OCI-LY7 (cell line): ENCODE measurements at places on chromosomes 5 and 9.

DNA sequence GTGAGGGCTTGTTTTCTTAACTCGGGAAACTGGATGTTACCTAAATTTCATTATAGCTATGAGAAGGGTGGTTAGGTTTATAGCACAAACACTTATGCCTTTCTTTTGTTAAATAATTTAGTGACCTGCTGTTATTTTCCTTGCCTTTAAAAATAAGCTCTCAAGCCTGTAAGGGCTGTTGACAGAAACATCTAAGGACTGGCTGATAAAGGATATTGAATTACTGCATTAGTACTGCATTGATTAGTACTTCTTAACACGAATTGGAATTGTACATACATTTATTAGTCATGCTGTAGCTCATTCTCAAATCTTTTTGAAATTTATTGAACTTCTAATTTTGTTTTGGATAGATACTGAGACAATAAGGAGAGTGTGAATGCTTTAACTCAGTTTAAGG lies 85.1 kb upstream of the DHFR start:
- DNase-seq: no peak

DNA sequence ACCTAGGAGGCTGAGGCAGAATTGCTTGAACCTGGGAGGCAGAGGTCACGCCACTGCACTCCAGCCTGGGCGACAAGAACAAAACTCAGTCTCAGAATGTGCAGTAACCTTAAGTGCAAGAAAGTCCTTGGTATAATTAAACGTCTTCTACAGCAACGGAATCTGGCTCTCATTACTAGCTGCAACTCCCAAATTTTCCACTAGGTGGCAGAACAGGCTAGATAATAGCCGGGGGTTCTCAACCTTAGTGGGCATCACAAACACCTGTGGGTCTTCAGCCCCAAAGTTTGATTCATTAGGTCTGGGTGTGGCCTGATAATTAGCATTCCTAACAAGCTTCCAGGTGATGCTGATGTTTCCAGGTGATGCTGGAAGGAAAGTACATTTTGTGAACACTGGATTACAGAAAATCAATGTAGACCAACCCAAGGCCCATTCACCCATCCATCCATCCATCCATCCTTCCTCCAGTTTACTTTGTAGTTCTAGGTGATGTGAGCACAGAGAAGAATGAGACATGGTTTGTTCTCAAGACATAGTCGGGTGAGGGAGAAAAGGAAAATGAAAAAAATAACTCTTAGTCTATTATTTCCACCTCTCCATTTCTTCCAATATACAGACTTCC lies 37.3 kb downstream of the FBXW2 start:
- DNase-seq: peak; percentile 79

DNA sequence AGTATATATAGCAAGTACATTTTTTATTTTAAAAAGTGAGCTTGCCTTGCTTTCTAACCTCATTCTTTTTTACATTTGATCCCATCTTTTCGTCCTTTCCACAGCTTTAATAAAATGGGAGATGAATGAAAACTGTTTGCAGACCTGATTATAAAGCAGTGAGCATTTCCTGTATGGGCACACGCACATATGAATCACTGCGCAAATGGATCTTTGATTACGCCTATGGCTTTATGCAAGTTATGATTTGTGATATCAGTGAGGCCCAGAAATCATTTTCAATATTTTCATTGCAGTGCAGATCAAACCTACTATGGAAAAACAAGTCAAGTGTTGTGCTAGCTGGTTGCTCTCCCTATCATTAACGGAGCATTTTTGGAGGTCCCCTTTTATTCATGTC lies 1073.0 kb downstream of the MAT2B start:
- DNase-seq: no peak

GRCh38 chr9:131333771-131334628 lies 44.5 kb downstream of the PLPP7 start:
- DNase-seq: no peak

DNA sequence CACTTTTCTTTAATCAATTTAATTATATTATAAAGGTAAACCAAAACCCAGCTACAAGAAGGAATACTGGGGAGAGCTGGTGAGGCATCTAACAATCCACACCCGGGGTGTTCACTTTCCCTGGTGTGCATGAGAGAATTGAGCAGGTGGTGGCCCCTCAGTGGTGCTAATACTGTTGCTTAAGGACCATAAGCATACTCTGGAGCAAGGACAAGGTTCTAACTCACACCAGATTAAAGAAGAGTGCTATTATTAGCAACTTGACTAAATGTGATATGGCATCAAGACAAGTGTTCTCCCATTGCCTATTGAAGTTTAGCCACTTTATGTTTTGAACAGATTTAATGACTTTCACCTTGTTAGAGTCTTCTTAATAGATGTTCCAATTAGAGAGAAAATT lies 8.8 kb downstream of the RGS7BP start:
- DNase-seq: no peak

DNA sequence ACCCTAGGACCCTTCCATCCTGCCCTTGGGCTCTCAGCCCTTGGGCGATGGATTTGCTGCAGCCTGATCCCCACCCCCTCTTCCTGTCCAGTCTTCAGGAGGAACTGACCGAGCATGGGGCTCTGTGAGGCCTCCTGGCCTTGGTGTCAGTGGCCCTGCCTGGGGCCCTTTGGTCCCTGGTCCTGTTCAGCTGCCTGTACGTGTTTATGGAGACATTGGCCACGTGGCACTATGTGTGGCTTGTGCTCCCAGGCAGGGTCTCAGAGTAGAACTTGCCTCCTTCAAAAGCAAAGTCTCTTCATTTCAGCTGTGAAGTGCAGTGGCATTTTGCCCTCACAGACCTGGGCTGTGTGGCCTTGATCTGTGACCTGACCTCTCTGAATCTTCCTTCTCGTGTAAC lies 11.1 kb downstream of the FCN2 start:
- no peak for DNase-seq

- no peak for DNase-seq
Measured at GRCh38 chr9:86642721-86643120, 288.5 kb upstream of the TUT7 start.

DNA sequence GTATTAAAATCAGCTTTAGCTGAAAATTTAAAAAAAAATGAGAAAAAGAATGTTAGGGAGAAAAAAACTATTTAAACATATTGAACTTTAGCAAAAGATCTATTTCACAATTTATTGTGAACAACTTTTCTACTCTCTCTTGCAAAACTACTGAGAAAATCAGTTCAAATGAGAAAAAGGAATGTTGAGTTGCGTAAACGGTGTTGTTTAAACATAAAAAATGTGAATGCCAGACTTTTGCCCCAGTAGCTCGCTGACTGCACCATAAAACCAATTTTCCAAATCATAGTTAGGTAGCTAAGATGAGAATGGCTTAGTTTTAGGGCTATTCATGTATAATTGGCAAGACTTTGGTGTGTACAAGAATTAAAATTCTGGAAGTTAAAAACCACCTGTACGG lies 13.4 kb upstream of the RAD23B start:
- DNase-seq: no peak

DNA sequence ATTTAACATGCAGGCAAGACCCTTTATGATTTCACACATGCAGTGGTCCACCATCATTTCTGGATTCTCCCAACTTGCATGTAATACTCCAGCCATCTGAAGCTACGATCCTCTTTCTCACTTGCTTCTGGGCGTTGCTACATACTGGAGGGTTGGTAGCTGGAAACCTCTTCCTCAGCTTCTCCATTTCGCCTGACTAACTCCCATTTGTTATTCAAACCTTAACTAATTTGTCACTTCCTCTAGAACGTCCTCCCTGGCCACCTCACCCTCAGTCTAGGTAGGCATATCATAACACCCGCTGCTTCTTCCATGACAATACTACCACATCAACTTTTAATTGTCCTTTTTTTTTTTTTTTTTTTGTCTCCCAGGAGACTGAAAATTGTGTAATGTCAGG lies 72.6 kb upstream of the EQTN start:
- DNase-seq: no peak

DNA sequence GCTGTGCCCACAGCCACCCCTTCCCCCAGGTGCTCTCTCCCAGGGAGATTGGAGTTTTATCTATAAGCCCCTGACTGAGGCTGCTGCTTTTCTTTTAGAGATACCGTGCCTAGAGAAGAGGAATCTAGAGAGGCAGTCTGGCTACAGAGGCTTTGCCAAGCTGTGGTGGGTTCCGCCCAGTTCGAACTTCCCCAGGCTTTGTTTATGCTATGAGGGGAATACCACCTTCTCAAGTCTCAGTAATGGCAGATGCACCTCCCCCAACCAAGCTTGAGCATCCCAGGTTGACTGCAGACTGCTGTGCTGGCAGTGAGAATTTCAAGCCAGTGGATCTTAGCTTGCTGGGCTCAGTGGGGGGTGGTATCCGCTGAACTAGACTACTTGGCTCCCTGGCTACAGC lies 157.4 kb downstream of the CAAP1 start:
- DNase-seq: no peak

- DNase-seq: no peak
Measured at GRCh38 chr9:86836797-86837196, 110.5 kb downstream of the GAS1 start.

DNA sequence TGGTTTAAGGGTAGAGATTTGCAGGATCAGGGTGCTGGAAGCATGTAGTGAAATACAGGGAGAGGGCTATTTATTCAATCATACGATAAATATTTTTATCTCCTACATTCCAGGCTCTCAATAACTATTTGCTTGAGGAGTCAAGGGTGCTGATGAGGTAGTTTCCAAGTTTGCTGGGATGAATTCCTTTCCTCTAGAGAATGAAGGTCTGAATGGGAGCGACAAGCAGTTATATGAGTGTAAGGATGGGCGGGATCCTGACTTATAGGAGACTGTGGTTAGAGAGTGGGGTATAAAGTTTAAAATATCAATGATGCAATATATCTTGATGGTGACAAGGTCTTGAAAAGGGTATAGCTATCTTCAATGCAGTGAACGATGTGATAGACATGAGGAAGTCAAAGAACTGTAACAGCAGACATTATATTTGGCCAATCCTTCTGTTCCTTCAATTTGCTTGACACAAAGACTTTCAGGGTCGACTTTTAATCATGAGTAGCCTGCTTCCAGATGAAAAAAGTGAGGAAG lies 201.1 kb upstream of the HAPLN1 start:
- no peak for DNase-seq

- DNase-seq: no peak
Measured at GRCh38 chr5:116645627-116646026, 71.0 kb upstream of the SEMA6A start.

DNA sequence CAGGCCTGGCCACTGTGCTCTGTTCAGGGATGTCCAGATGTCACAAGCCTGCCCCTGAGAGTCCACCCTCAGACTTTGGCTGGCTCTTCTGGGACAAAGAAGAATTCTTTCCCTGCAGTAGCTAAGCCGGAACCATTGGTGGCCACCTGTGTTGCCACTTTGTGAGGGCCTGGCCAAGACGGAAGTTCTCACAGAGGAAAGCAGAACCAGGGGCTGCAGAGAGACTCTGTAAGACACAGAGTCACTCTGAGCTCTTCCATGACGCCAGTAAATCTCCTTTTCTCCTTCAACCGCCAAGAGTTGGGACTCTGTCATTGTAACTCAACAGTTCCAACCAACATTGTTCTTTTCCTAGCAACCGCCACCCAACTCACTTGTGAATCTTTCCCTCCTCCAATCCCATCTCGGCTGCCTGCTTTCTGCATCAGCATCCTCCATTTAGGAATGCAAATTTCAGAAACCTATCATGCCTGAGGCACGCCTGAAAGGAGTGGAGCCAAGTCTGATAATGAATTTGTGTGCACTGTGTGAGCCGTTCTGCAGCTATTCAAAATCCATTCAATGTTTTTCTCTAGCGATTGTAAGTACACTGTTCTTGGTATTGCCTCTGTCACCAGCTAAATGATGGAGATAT lies 37.8 kb upstream of the ATP6V1G1 start:
- DNase-seq: no peak

DNA sequence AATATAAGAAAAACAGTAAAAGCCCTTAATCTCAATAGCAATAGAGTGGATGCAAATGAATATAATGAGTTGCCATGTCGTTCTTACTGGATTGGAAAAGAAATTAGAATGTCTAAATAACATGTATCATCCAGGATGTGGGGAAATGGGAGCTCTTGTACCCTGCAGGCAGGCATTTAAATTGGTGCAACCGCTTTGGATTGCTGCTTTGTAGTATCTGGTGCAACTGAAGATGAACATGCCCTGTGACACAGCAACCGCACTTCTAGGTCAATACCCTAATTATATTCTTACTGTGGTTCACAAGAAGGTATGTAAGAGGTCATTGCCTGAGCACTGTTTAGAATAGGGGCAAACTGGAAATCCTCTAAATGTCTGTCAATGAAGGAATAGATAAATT lies 18.9 kb downstream of the MRPS30 start:
- DNase-seq: no peak

DNA sequence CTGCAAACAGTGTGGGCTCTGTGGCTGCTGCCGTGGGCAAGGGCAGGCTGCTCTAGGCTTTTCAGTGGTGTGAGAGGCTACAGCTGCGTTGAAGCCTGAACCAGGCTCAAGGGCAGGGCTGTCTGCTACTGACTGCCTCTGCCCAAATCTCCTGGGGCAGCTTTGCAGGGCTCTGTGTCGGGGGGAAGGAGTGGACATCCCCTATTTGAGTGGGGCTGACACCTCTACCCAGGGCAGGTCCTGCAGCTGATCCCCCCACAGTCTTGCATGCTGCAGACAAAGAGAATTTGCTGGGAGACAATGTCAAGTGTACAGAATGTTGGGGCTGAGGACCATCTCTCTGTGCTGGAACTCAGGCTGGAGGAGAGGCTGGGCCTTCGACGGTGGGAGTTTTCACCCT lies 240.2 kb downstream of the PBX3 start:
- no peak for DNase-seq
